ENCODE measurements at places on chromosomes 3 and 15. TPM values are rescaled to one million over a fixed set of nuclear protein-coding genes. Genes with fewer than 3 reads are reported as not detected.

INKA1 gene
- 4.4 TPM for polyA plus RNA-seq

DNA sequence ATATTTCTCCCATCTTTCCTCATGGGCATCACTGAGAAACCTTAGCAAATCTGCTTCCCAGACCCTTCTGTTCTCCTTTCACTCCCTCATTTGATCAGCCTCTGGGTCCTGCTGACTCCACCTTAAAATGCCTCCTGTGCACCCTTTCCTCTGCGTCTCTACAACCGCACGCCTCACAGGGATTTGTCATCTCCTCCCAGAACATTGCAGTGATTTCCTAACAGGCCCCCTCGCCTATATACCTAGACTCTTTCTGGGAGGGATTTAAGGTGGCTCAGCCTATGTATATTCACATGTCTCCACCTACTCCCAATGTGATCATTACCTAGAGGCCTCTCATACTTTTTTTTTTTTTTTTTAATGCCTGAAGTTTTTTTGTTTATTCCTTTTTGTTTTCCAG is 69.2 kb downstream of the LIPC start:
- no peak overlapping the region for H3K4me3 ChIP-seq
- H3K27me3 ChIP-seq, result no peaks in the 10 kb centered on the region
- no peak overlapping the region for H3K27ac ChIP-seq
- no peak for DNase-seq
- no peaks in the 10 kb centered on the region for H3K36me3 ChIP-seq

- H3K4me3 ChIP-seq, result no peak overlapping the region
- no peak for DNase-seq
- H3K4me1 ChIP-seq, result no peaks in the 10 kb centered on the region
- no peaks in the 10 kb centered on the region for H3K27me3 ChIP-seq
- H3K36me3 ChIP-seq, result no peaks in the 10 kb centered on the region
Measured at GRCh38 chr15:58867926-58868325, 65.6 kb downstream of the SLTM start.

DNA sequence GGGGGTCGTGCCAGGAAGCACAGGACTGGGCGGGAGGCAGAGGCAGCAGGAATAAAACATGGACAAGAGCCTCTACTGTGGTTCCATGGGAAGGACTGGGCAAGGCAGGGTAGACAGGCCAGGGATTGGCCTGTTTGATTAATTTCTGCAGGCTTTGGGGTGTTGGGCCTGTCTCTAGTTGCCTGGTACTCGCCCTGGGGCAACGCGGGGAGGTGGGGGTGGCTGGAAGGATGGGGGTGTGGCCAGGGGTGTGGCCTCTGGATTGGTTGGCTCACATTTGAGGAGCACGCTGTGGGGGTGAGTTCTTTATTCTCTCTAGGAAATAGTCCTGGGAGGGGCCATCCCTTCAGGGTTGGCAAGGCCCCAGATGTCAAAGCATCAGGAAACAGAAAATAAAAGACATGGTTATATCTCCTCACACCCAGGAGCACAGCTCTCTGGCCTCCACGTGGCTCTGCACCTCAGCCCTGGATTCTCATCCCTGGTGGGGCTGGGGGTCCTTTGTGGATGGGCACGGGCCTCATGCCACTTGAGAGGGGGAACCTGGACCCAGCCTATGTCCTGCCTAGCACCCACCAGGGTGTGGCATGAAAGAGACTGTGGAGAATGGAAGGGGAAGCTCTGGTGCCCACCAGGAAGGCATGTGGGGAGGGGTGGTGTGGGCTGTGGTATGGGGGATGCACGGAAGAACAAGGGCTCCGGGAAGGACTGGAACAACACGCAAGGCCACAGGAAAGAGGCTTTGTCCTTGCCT is 223.0 kb upstream of the LYSMD4 start:
- no peaks in the 10 kb centered on the region for H3K4me1 ChIP-seq
- H3K4me3 ChIP-seq, result no peak overlapping the region
- no peak overlapping the region for H3K27ac ChIP-seq
- H3K27me3 ChIP-seq, result no peaks in the 10 kb centered on the region

DNA sequence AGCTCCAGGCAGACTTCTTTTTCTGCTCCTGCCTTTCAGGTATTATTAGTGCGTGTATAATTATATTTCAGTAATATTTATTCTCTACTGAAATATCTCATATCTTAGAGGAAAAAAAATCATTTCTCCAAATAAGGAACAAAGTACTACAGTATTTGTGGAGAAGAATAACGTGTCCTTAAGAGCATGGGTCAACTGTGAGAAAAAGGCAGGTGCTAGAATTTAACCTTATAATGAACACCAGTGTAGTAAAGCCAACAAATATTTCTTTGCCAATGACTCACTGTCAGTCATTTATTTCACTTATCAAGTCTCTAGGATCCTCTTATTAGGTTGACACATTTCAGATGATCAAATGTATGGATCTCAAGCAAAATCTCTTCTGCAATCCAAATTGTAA is 183.4 kb downstream of the GREM1 start:
- no peaks in the 10 kb centered on the region for H3K4me1 ChIP-seq
- H3K36me3 ChIP-seq, result no peaks in the 10 kb centered on the region
- H3K4me3 ChIP-seq, result no peak overlapping the region
- no peaks in the 10 kb centered on the region for H3K27me3 ChIP-seq
- no peak overlapping the region for H3K27ac ChIP-seq
- no peak for DNase-seq

DNA sequence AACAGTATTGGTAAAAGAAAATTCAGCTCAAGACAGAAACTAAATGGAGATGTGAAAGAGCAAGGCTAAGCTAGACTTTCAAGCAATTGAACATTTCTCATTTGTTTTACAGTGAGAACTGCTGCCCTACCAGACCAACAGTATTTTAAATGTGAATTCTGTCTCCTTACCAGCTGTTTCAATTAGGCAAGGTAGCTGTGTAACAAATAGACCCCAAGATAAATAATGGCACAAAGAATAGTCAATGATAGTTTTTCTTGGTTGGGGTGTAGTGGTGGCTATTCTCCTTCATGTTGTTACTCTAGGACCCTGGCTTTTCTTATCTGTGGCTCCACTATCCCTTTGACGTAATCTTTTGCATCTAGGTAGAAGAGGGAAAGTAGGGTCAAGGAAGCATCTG is 30.4 kb upstream of the THRB start:
- peaks cover 39% of the 10 kb centered on the region for H3K27me3 ChIP-seq
- H3K36me3 ChIP-seq, result no peaks in the 10 kb centered on the region
- no peak overlapping the region for H3K27ac ChIP-seq
- no peaks in the 10 kb centered on the region for H3K4me1 ChIP-seq

- DNase-seq, result peak; percentile 78
- no peaks in the 10 kb centered on the region for H3K36me3 ChIP-seq
- H3K27me3 ChIP-seq, result no peaks in the 10 kb centered on the region
Measured at GRCh38 chr3:114418724-114419543, 125.1 kb downstream of the TIGIT start.

CCK gene
- not detected for polyA plus RNA-seq

DNA sequence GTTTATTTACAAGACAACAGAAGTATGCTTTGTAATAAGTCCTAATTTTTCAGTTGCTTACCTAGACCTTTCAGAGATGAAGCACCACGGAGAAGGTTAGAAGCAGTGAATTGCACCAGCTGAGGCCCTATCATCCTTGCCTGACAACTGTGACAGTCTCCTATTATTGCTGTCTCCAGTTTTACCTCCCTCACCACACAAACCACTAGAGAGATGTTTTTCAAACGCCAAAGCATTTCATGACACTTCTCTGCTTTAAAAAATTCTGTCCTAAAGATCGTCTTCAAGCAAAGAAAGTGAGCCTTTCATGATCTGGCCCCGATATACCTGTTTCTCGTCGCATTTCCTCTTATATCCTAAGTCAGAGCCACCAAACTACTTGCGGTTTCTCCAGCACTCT is 72.3 kb upstream of the TSPAN3 start:
- no peaks in the 10 kb centered on the region for H3K36me3 ChIP-seq
- H3K27ac ChIP-seq, result no peak overlapping the region
- H3K27me3 ChIP-seq, result no peaks in the 10 kb centered on the region
- DNase-seq, result no peak
- H3K4me1 ChIP-seq, result no peaks in the 10 kb centered on the region
- H3K4me3 ChIP-seq, result no peak overlapping the region

DNA sequence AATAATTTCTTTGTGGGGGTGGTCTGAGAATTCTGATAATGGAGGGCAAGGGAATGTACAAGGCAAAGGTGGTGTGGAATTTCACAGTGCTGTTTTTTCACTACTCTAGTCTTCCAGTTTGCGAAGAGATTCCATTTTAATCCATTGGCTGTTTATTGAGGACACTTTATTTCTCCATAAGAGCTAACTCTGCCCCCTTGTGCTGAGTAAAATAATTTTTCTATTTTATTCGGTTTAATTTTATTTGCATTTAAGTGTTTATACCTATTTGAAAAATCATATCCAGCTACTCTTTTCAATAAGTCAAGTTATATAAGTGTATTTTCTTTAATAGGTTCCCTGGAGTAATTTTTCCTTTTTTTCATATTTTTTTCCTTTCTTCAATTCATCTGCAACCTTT is 840.1 kb downstream of the TUSC7 start:
- DNase-seq, result no peak
- no peaks in the 10 kb centered on the region for H3K27me3 ChIP-seq
- H3K4me1 ChIP-seq, result peaks cover 27% of the 10 kb centered on the region
- H3K27ac ChIP-seq, result no peak overlapping the region

GRCh38 chr15:79007066-79007465 is 62.2 kb upstream of the CTSH start:
- H3K4me1 ChIP-seq, result peaks cover 10% of the 10 kb centered on the region
- DNase-seq, result peak; percentile 71
- no peaks in the 10 kb centered on the region for H3K27me3 ChIP-seq
- no peak overlapping the region for H3K4me3 ChIP-seq
- no peaks in the 10 kb centered on the region for H3K36me3 ChIP-seq

PPP2R3A gene
- polyA plus RNA-seq, result 35.7 TPM

VEPH1 gene
- polyA plus RNA-seq, result 1.7 TPM

DNA sequence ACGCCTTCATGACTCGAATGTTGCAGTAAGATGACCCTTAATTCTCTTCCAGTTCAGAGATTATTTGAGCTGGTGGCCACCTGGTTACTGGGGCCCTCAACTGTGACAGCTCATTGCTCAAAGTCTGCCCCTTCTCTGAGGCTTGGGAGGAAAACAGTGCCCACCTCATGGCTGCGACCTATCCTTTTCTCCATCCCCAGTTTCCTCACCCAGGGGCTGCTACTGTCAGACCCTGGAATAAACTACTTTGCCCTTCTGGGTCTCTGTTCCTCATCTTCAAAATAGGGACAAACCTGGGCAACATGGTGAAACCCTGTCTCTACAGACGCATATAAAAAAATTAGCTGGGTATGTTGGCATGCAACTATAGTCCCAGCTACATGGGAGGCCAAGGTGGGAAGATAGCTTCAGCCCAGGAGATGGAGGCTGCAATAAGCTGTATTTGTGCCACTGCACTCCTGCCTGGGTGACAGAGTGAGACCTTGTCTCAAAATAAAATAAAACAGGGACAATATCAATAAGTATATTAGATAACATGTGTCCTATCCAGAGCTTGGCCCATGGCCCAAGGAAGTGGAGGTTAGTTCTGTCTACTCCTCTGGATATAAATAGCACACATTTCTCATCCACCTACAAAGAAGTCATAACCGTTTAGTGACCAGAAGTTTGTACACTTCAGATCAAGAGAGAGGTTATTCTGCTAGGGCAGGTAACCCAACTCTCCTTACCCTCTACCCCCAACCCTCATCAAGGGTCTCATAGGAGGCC is 2.2 kb upstream of the RASL12 start:
- H3K27me3 ChIP-seq, result no peaks in the 10 kb centered on the region
- no peaks in the 10 kb centered on the region for H3K36me3 ChIP-seq
- no peak overlapping the region for H3K27ac ChIP-seq
- no peak overlapping the region for H3K4me3 ChIP-seq
- H3K4me1 ChIP-seq, result peaks cover 41% of the 10 kb centered on the region

- H3K4me3 ChIP-seq, result no peak overlapping the region
- H3K27me3 ChIP-seq, result peaks cover 4% of the 10 kb centered on the region
- no peaks in the 10 kb centered on the region for H3K4me1 ChIP-seq
- DNase-seq, result no peak
- no peak overlapping the region for H3K27ac ChIP-seq
- H3K36me3 ChIP-seq, result no peaks in the 10 kb centered on the region
Measured at GRCh38 chr15:61729646-61730045, 330.6 kb downstream of the VPS13C start.

DNA sequence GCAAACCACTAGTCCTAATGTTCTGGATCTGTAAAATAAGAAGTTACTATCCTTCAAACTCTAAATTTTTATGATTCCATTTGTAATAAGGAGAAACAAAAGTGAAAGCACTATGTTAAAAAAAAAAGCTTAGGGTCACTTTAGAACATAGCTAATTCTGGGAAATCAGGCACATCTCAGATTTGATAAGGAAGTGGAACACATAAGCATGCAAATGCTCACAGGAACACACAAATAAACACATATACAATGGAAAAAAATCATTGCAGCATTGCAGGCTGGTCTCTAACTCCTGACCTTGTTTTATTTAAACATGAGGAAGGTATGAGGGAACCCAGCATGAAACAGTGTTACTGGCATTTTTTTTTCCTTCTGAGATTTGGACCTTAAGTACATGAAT is 63.2 kb upstream of the TNFSF10 start:
- H3K4me3 ChIP-seq, result no peak overlapping the region
- H3K4me1 ChIP-seq, result no peaks in the 10 kb centered on the region
- no peak overlapping the region for H3K27ac ChIP-seq

- no peaks in the 10 kb centered on the region for H3K4me1 ChIP-seq
- no peak overlapping the region for H3K4me3 ChIP-seq
- no peaks in the 10 kb centered on the region for H3K27me3 ChIP-seq
- no peak overlapping the region for H3K27ac ChIP-seq
- DNase-seq, result no peak
Measured at GRCh38 chr3:58271901-58272501, 34.0 kb upstream of the RPP14 start.

DNASE1L3 gene
- polyA plus RNA-seq, result 0.51 TPM

GRCh38 chr15:87354661-87355410 is 901.7 kb downstream of the NTRK3 start:
- H3K4me3 ChIP-seq, result no peak overlapping the region
- H3K36me3 ChIP-seq, result no peaks in the 10 kb centered on the region
- no peaks in the 10 kb centered on the region for H3K27me3 ChIP-seq
- H3K27ac ChIP-seq, result no peak overlapping the region
- H3K4me1 ChIP-seq, result peaks cover 4% of the 10 kb centered on the region

IGSF11 gene
- 0.46 TPM for polyA plus RNA-seq

DNA sequence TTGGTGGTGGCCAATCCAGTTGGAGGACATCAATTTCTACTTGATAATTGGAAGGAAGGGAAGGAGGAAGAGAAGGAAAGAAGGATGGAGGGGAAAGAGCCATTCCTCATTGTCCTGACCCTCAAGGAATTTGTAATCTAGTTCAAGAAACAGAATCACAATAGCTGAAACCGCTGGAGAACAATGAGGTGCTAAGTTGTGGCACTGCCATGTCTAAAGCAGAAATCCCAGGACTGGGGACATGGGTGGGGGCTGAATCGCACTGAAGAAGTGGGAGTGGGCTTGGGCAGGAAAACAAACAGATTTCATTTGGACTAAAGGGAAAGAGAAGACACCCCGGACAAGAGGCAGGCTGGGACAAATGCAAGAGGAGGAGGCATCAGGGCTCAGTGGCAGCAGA is 183.6 kb downstream of the UACA start:
- no peak overlapping the region for H3K4me3 ChIP-seq
- no peaks in the 10 kb centered on the region for H3K4me1 ChIP-seq
- H3K36me3 ChIP-seq, result no peaks in the 10 kb centered on the region
- peaks cover 7% of the 10 kb centered on the region for H3K27me3 ChIP-seq
- no peak overlapping the region for H3K27ac ChIP-seq
- no peak for DNase-seq
